CD4-positive, alpha-beta T cell (primary cell): ENCODE measurements at places on chromosomes 1 and 21.
A peak's percentile ranks its signal among the peaks of the same experiment; 100 is the strongest.

- no peak overlapping the region for H3K4me3 ChIP-seq
- peak overlapping the region; percentile 12 for H3K27ac ChIP-seq
- H3K27me3 ChIP-seq, result no peaks in the 10 kb centered on the region
- no peak for DNase-seq
Observed at GRCh38 chr1:76291737-76292136, 217.2 kb downstream of the ST6GALNAC3 start.

GRCh38 chr1:30844631-30845030 lies 63.9 kb downstream of the SDC3 start:
- H3K4me3 ChIP-seq, result no peak overlapping the region
- H3K27ac ChIP-seq, result no peak overlapping the region
- peaks cover 38% of the 10 kb centered on the region for H3K27me3 ChIP-seq
- no peak for DNase-seq

DNA sequence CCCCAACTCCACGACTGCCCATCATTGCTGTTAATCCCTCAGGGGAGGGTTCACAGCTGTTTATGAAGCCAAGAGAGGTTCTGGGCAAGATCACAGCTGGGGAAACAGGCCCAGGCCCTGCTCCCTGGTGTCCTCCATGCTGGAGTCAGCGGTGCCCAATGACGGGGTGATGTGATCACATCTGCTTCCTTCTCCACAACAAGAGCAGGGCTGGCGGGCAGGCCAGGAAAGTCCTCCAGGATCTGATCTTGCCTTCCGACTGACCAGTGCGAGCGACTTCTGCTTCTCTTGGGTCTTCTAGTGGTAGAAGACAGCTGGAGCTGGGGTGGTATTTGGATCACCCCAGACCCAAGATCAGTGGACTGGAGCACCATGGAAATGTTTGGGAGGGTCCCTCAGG lies 951 bp upstream of the LINGO4 start:
- no peaks in the 10 kb centered on the region for H3K27me3 ChIP-seq
- no peak for DNase-seq
- H3K4me3 ChIP-seq, result no peak overlapping the region
- peaks cover 12% of the 10 kb centered on the region for H3K36me3 ChIP-seq
- H3K27ac ChIP-seq, result no peak overlapping the region

DNA sequence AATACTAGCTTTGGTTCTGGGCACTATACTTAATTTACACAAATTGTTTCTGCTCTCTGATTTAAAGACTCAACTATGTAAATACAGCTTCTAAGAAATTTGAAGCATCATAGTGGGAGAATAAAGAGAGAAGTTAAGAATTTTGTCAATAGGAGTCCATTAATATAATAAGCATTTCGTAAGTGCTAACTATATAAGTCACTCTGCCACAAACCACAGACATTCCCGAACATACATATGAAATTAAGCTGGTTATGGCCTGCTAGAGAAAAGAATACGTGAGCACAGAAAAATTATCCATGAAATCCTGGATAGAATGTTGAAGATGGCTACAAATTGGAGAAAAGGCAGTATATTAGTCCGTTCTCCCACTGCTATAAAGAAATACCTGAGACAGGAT lies 526.2 kb downstream of the MRPL39 start:
- no peaks in the 10 kb centered on the region for H3K36me3 ChIP-seq
- H3K4me1 ChIP-seq, result no peaks in the 10 kb centered on the region
- no peak for DNase-seq
- no peak overlapping the region for H3K27ac ChIP-seq

DNA sequence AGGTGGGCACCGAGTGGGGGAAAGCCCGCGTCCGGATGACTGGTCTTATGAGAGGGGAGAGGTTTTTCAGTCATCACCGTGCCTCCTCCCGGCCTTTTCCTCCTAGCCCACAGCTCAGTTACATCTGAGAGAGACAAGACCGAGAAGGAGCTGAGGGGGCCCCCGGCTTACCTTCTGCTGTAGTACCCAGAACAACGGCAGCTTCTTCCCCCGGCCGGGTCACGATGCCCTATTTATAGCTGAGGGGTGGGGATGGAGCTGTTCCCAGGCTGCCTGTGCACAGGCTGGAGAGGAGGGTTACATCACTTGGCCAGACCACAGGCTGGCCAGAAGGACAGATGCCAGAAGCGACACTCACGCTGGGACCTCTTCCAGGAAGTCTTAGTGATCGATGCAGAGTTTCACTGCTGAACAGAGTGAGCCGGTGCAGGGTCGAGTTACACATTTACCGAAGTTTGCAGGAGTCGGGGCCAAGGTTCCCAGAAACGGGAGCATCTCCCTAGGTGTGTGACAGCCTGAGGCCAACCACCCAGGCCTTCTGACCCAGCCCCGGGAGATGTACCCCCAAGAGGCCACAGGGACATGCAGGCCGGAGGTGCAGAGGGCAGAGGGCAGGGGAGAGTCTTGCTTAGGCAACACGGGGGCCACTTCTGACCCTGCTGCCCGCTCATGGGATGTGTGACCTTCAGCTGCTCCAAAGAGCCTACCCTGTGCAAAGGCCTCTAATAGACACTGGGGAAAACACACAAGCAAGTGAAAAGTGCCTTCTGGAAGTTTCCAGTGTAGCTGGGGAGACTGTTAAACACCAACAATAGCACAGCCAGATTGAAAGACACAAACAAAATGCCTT lies at the start of gene AGT:
TSS of gene AGT (minus strand) at position 208 of the 850 bp plus-strand sequence. CDS start 3,299 bp downstream, outside the sequence.
- no peak within 1 kb of the TSS for H3K4me3 ChIP-seq
- H3K27ac ChIP-seq, result no peak within 1 kb of the TSS
- no peaks in the 10 kb centered on the region for H3K27me3 ChIP-seq

DNA sequence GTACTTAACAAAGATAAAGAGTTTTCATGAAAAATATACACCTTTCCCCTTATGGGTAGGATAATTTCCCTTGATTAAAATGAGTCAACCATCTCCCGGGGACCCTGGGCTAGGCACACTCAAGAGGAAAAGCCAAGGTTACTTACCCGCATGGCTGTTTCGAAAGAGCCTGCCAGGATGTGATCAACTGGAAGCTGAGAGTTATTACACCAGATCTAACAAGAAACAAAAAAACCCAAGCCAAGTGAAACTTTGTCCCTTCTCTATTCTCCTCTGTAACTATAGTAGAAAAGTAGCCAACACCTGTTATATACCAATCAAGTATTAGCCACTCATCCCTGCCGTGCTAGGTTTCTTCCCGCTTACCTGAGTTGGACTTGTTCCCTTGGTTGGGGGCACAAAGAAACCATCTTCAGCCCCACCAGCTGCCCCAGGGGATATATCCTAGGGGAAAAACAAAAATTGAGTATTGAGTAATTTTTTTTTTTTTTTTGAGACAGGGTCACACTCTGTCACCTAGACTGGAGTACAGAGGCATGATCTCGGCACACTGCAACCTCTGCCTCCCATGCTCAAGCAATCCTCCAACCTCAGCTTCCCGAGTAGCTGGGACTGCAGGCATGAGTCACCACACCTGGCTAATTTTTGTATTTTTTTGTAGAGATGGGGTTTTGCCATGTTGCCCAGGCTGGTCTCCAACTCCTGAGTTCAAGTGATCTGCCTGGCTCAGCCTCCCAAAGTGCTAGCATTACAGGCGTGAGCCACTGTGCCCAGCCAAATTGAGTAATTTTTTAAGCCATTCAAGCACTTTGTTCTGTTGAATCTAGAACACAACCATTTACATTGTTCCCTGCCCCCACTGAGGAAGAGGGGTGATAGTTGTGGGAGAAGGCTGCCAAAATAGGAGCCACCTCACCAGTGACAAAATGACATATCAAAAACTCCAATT lies 8.4 kb upstream of the PEX19 start:
- no peak overlapping the region for H3K27ac ChIP-seq
- no peak overlapping the region for H3K4me3 ChIP-seq
- no peak for DNase-seq
- H3K27me3 ChIP-seq, result no peaks in the 10 kb centered on the region
- peaks cover 92% of the 10 kb centered on the region for H3K36me3 ChIP-seq

DNA sequence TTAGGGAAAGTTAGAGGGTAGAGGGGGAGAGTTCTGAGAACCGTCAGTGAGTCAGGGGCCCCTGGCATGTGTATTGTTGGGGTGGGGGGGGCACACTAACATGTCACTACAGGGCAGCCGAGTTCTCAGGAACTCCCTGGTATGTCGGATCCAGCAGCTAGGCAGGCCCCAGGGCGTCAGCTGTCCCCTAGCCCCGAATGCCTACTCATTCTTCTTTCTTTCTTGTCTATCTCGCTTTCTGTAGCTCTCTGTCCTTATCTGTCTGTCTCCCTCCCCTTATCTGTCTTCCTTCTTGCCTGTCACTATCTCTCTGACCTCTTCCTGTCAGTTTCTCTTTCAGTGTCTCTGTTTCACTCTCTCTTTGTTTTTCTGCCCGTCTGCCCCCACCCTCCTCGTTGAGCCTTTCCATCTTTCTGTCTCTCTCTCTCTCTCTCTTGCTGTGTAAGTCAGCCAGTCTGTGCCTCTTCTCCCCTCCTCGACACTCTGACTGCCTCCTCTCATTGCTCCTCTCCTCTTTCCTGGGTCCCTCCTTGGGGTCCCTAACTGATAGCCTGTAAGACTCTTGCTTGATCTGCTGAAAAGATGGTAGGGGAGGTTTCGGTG lies 2.4 kb downstream of the NTRK1 start:
- peaks cover 39% of the 10 kb centered on the region for H3K4me1 ChIP-seq
- H3K27ac ChIP-seq, result no peak overlapping the region
- H3K4me3 ChIP-seq, result no peak overlapping the region
- H3K27me3 ChIP-seq, result peaks cover 60% of the 10 kb centered on the region

DNA sequence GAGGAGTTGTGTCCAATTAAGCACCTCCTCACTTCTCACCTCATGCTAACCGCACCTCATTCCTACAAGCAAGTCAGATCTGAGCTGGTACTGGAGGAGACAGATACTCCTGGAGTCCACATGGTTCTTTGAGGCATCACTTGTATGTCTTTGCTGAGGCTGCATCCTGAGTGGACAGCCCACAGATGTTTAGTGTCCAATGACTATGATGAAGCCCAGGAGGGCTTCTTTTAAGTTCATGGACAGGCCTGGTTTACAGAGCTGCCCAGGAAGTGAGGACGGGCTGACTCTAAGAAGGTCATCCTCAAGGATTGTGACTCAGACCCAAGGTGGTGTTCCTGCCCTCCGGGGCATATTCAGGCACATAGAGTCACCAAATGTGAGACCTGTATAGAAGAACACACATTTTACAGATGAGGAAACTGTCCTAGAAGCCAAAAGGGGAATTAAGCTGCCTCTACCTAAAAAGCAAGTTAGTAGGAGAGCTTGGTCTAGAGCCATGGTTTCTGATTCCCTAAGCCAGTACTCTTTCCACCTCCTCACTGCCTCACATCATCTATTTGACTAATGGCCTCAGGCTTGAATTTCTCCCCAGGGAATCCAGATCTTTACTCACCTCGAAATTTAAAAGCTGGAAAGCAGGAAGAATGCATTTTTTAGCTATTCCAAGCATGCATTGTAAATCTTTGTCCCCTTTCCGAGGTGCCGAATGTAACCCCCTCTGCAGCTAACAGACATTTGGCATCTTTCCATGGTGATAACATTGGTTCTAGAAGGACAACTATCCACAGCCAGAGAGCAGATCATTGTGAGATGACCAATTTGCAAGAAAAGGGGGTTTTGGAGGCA lies 228.1 kb downstream of the OMA1 start:
- H3K27me3 ChIP-seq, result no peaks in the 10 kb centered on the region
- no peaks in the 10 kb centered on the region for H3K4me1 ChIP-seq
- DNase-seq, result no peak
- H3K27ac ChIP-seq, result no peak overlapping the region

GRCh38 chr1:214107322-214108096 lies 119.7 kb downstream of the PROX1 start:
- H3K4me3 ChIP-seq, result no peak overlapping the region
- no peak overlapping the region for H3K27ac ChIP-seq
- no peak for DNase-seq
- no peaks in the 10 kb centered on the region for H3K4me1 ChIP-seq

DNA sequence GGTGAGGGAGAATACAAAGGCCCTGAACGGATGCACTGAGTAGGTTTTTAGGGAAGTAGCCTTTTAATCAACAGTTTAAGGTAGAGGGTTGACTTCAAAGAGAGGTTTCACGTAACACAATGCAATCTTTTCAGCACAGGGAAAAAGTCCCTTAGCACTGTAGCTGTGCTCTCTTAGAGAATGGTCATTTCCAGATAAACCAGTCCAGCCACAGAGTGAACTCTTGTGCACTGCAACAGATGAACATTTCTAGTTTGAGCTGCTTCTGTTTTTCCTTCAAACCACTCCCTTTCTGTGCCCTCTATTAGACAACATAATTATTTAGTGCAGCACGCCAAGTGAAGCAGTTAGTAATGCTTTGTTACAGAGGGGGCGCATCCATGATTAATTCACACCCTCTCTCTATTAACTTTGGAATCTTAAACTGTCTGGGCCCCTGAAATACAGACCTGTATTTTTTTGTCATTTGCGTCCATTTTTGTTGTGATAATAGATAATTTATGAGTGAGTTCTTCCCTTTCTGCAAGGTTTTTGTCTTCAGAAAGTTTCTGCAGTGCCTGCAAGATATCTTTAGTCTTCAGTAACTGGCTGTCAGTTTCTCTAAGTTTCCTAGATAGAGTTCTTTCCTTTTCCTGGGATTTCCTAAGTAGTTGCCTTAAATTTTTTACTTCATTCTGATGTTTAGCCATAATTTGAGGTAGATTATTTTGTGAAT lies 22.9 kb downstream of the LCA5L start:
- no peak for DNase-seq
- no peak overlapping the region for H3K27ac ChIP-seq
- no peaks in the 10 kb centered on the region for H3K36me3 ChIP-seq
- H3K4me1 ChIP-seq, result no peaks in the 10 kb centered on the region

DNA sequence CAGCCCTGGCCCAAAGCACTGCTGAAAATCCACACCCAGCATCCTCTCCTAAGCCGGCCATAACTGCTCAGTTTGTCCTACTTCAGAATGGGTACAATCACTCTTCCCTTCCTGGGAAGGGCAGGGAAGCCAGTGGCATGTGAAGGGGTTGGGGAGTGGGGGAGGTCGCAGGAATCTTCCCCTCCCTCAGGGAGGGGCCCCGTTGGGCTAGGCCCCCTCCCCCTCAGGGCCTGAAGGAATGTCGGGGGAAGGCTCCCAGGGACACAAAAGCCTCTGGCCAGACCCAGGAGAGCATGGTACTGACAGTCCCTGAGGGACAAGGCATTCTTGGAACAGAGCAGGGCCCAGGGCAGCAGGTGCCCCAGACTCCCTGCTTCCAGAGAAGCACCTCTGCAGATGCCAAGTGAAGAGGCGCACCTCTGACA lies 1.2 kb downstream of the ELOVL1 start:
- peak overlapping the region; percentile 87 for H3K4me3 ChIP-seq
- H3K36me3 ChIP-seq, result peaks cover 35% of the 10 kb centered on the region
- peak overlapping the region; percentile 52 for H3K27ac ChIP-seq
- peaks cover 35% of the 10 kb centered on the region for H3K4me1 ChIP-seq
- H3K27me3 ChIP-seq, result no peaks in the 10 kb centered on the region

- no peaks in the 10 kb centered on the region for H3K36me3 ChIP-seq
- H3K27me3 ChIP-seq, result no peaks in the 10 kb centered on the region
- DNase-seq, result no peak
- no peak overlapping the region for H3K4me3 ChIP-seq
Observed at GRCh38 chr1:92441697-92442342, 44.9 kb downstream of the GFI1 start.

DNA sequence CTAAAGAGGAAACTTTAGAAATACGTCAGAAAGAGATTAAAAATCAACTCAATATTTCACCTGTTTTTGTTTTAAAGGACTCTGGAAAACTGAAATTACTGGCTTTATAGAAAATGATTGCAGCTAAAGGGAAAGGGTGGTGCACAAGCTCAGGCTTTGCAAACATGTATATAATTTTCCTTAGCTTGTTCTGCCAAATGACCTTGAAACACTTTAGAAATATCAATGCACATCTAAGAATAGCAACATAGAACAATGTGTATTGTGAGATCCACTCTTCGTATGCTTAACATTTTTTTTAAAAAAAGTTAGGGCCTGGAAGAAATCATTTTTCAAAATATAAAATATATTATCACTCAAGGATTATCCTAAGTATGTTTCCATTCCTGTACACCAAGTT lies 143.9 kb downstream of the NTPCR start:
- no peak overlapping the region for H3K4me3 ChIP-seq
- H3K36me3 ChIP-seq, result peaks cover 11% of the 10 kb centered on the region
- no peaks in the 10 kb centered on the region for H3K27me3 ChIP-seq
